ENCODE measurements at places on chromosomes 3 and 15.
A peak's percentile ranks its signal among the peaks of the same experiment; 100 is the strongest.

GRCh38 chr3:54831112-54831511, 96.7 kb downstream of the LRTM1 start:
- no peak for DNase-seq

GRCh38 chr15:52440414-52440813, 88.3 kb downstream of the MYO5A start:
- no peak for DNase-seq

- peak; percentile 65 for DNase-seq
These were observed 62.9 kb downstream of the EFCAB12 start for GRCh38 chr3:129365296-129366136.

DNA sequence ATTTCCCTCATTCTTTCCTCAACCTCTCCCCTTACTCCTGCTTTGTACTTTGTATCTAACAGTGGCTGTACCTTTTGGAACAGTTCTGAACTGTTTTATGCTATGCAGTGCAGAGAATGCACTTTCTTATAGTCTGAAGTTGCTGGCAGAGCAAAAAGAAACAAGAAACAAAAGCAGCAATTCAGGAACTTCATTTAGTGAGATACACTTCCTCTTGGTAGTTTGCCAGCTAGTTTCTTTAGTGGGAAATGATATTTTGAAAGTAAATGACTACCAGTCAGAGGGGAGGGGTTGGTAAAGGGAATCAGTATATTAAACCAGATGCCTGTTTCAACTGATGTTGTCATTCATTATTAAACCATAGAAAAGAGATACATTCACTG, 55.0 kb upstream of the CHD2 start:
- no peak for DNase-seq

Measured in Right ventricle myocardium inferior (tissue), 1 donor.